ENCODE measurements at places on chromosomes 11 and 22. TPM values are rescaled to one million over a fixed set of nuclear protein-coding genes. Genes with fewer than 3 reads are reported as not detected.

DNA sequence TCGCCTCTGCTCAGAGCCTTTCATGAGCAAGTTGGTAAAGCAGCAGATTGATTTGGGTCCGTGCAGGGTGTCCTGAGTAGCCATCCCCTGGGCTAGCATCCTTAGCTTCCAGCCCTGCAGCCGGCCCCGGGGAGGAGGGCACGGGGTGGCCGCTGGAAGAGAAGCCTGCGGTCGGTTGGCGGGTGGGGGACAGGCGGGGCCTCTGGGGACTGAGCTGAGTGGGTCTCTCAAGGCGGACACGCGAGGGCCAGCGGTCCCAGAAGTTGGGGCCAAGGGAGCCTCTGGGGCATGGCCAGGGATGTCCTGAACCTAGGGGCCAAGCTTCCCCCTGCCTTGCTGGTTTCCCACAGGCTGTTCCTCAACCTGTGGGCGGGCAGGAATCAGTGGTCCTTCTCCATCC lies 143.0 kb downstream of the TBC1D22A start:
- DNase-seq = no peak

- DNase-seq = peak; percentile 62
These were observed 16.5 kb downstream of the NAP1L4 start for GRCh38 chr11:2975594-2975993.

- DNase-seq = no peak
These were observed 32.1 kb downstream of the APOL5 start for GRCh38 chr22:35749808-35750207.

GRCh38 chr11:118917481-118918127 lies 8.1 kb downstream of the BCL9L start:
- DNase-seq = peak; percentile 29

GRCh38 chr11:121453589-121454299 lies 977 bp upstream of the SORL1-AS1 start:
- DNase-seq = no peak

- no peak for DNase-seq
These were observed 78.1 kb downstream of the SOX6 start for GRCh38 chr11:16278273-16278672.

DNA sequence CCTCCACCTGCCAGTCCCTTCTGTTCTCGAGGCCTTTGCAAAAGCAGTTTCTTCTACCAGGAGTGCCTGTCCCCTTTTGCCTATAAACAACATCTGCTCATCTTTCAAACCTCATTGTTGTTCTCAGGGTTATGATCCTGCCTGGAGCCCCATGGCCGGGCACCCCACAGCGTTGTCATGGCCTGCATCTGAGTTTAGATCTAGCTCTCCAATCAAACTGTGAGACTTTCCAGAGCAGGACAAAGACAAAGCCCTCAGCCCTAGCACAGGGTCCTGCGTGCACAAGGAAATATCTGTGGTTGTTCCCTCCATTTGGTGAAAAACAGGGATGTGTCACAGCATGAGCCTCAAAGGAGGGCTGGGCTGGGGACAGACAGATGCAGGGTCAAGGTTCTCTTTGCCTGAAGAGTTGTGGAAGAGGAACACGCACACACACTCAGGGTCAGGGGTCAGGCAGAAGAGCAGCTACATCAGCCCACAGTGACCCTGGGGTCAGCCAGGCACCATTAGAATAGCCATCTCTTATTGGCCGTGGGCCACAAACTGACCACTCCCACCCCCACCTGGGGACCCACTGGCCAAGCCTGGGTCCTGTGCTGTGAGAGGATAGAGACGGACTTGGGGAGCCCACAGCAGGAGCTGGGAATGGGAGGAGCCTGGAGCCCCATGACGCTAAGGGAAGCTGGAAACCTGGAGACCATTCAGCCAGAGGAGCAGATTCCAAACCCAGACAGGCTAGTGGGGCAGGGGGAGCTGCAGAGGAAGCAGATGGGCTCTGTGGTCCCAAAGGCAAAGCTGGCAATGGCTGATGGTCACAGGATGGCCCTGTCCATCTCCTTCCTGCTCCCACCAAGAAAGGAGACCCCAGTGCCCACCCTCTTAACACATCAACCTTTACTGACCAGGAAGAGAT lies 99.4 kb downstream of the PDE2A start:
- DNase-seq = no peak

DNA sequence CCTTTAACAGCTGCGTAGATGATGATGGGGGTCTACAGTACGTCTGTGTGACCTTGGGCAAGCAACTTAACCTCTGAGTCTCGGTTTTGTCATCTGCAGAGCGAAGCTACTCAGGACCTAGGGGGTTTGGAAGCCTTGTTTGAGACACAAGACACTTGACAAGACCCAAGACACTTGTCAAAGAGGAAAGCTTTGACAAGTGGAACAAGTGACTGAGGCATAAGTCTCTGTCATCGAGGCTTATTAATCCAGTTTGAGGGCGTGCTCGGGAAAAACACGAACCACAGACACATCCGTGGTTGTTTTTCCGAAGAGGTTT lies 732 bp upstream of the PC start:
- no peak for DNase-seq

DNA sequence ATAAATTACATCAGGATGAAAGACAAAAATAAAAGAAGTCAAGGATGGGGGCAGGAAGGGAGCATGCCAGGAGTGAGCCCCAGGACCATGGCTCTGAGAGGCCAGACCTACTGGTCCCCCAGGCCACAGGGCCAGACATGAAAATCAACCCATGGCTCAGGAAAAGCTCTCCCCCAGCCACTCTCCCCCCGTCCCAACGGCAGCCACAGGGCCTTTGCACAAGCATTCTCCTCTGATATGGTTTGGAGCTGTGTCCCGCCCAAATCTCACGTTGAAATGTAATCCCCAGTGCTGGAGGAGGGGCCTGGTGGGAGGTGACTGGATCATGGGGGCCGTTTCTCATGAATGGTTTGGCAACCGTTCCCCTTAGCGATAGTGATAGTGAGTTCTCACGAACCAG lies 80.8 kb upstream of the ANO1 start:
- DNase-seq = no peak

- DNase-seq = no peak
These were observed 6.7 kb downstream of the CEP295 start for GRCh38 chr11:93668171-93668570.

PRG3 gene
- not detected for total RNA-seq

MICAL3 gene
- total RNA-seq = 40.2 TPM

CRY2 gene
- total RNA-seq = 8.2 TPM

GALNT18 gene
- total RNA-seq = 213 TPM

OR51B5 gene
- not detected for total RNA-seq

Measured in dermis blood vessel endothelial cell (primary cell).